Amniotic epithelial cell (primary cell): ENCODE measurements at places on chromosomes 13 and 19.
A peak's percentile ranks its signal among the peaks of the same experiment; 100 is the strongest.

DNA sequence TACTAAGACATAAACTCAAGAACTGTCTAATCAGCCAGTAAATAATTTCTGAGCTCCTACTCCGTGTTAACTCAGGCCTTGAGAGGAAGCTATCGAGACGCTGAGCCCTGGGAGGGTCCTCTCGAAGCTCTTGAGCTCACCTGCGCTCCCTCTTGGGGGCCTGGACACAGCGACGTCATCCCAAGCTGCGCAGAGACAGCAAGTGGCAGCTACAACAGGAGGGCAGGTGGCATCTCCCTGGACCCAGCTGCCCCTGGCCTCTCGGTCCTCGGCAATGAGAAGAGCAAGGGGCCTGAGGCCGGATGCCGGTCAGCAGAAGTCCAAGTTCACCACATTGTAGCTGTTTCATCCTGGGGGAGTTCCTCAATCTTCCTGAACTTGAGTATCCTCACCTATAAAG, 30.5 kb upstream of the TUBGCP3 start:
- no peak for DNase-seq

DNA sequence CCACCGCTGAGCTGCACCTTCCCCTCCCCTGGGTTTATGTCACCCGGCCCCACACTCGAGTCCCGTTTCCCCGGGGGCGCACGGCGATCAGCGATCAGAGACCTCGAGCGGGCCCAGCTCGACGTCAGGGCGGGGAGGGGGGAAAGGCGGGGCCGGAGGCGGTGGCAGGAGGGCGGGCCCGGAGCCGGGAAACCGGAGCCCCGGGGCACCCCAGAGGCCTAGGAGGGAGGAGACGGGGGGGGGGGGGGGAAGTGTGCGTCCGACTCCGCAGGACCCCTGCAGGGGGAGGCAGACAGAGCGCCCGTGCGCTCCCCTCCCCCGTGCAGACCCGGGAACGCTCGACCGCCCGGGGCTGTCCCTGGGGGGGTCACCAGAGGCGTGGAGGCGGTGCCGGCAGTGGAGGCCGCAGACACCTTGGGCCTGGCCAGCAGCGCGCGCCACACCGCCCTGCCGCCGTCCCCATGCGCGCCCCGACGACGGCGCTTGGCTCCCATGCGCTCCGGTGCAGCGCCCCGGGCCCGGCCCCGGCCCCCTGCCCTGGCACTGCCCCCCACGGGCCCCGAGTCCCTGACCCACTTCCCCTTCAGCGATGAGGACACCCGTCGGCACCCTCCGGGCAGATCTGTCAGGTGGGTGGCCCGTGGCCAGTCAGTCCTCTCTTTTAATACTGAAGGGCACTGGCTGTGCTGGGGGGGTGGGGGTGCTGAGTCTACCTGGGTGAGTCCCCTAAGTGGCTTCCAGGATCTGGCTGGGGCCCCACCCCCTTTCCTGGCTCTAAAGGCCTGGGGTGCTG, 11.8 kb downstream of the PDE4A start:
- no peak for DNase-seq

GRCh38 chr13:95267662-95268342, 33.4 kb downstream of the ABCC4 start:
- peak; percentile 74 for DNase-seq

GRCh38 chr19:1266129-1266915, 2.8 kb upstream of the CIRBP start:
- peak; percentile 74 for DNase-seq

DNA sequence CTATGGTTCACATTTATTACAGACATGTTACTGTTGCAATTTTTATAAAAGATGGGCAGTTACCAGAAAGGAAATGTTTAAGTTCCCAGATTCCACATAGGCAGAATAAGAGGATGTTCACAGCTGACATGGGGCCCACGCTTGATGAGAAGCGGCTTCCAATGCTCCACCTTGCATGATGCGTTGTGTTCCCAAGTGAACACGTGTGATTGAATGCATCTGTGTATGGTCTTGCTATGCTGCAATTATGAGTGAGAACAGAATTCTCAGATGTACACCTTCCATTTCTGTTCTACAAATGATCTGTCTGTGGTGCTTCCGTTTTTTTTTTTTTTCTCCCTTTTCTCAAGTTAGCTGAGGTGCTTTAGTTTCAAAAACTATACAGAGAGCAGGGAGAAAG, 15.5 kb downstream of the UPF3A start:
- DNase-seq, result no peak

GRCh38 chr13:76874479-76874878, 11.7 kb downstream of the KCTD12 start:
- DNase-seq, result no peak

- no peak for DNase-seq
Measured at GRCh38 chr19:3778899-3779723, 7.1 kb downstream of the MATK start.

DNA sequence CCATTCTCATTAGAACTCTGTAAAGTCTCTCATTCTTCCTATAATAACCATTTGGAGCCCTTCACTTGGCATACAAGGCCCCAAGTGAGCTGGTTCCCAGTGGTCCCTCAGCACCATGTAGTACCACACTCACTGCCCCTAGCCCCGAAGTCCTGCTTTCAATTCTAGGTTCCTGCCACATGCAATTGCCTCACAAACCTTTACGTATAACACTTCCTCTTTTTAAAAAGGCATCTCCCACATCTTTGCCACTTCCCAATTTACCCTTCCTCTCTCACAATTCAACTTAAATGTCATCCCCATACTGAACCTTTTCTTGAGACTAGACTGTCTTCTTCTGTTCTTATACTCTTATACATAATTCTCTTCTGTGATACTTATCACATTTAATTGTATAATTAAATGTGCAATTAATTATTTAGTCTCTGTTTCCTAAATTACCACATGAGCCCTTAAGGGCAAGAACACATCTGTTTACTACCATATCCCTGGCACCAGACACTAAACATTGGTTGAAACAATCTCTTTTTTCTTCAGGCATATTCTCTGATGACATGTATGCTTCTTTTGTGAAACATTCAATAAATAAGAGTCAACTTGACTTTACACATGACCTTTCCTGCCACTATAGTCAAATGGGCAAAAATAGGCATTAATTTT, 304.0 kb downstream of the SPRY2 start:
- DNase-seq, result no peak

- DNase-seq, result no peak
Measured at GRCh38 chr13:106029676-106030290, 505.7 kb downstream of the EFNB2 start.

DNA sequence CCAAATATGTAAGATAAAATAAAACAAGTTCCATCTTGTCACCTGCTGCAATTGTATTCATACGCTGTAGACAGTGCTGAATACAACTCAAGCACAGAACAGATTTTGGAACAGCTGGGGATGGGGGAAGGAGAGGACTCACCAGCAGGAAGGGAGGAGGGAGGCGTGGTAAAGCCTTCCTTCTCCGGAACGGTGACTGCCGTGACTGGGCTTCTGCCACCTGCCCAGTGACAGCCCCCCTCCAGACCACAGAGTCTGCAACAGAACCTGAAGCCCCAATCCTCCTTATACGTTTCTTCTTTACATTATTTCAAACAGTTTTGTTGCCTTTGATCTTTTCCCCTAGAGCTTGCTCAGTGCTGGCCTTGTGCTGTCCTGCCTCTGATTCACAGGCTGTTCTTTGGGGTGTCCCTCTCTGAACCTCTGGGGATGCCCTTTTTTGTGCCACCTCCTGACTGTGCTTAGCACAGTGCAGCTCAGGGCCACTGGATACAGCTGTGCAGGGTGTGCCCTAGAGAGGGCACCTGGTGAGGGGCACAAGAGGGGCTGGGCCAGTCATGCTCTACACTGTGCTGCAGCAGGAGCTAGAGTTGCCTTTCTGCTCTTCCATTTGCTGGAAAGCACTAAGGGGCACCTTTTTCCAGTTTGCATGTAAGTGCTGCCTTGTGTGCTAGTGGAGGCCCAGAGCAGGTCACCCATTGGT, 213.0 kb downstream of the ZIC5 start:
- DNase-seq, result no peak

GRCh38 chr19:38287604-38288003, 16.4 kb upstream of the C19orf33 start:
- no peak for DNase-seq

- peak; percentile 37 for DNase-seq
Measured at GRCh38 chr13:84896128-84896527, 903.1 kb downstream of the SLITRK6 start.

- no peak for DNase-seq
Measured at GRCh38 chr19:16585808-16586476, 13.7 kb upstream of the SLC35E1 start.

DNA sequence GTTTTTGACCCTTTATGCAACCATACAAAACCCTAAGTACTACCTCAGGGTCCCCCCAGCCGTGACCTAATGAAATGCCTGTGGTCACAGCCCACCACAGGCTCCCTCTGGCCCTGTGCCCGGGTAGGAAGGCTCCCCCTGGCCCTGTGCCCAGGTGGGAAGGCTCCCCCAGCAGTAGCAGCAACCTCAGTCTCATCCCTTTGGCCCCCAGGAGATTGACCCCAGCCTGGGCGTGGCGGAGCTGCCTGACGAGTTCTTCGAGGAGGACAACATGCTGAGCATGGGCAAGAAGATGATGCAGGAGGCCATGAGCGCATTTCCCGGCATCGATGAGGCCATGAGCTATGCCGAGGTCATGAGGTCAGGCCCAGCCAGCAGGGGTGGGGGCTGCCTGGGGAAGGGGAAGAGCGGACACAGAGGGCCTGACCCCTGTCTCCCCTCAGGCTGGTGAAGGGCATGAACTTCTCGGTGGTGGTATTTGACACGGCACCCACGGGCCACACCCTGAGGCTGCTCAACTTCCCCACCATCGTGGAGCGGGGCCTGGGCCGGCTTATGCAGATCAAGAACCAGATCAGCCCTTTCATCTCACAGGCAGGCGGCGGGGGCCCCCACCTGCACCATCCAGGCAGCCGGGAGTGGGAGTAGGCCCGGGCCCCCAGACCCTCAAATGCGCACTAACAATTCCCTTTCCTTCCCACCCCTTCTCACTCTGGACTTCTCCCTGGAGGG, 6.3 kb upstream of the BEST2 start:
- DNase-seq, result peak; percentile 67

GRCh38 chr13:33089311-33089710, 73.1 kb downstream of the KL start:
- DNase-seq, result no peak

DNA sequence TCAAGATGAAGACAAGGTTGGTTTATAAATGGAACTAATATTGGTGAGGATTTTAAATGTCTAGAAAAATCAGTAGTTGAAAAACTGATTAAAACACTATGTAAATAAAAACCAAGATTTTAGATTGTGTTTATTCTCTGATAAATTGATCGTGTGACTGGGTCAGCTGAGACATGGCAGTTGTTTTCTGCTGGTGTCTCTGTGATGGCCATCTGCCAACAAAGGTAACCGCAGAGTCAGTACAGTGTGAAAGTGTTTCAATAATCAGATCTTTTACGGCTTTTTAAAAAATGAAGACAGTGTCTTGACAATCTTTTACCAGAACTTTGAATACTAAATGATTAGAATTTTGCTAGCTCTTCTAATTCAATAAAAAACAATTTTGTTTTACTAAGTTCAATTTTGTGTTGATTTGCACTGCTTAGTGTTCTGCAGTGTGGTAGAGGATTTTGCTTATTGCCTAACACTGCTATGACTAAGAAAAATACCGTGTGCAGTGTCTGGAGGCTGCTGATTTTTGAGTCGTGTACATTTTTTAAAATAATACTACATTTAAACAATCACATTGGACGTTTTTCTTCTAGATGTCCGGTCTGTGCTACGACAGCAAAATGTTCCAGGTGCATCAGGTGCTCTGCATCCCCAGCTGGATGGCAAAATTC, 32.7 kb upstream of the GPR183 start:
- DNase-seq, result peak; percentile 82

DNA sequence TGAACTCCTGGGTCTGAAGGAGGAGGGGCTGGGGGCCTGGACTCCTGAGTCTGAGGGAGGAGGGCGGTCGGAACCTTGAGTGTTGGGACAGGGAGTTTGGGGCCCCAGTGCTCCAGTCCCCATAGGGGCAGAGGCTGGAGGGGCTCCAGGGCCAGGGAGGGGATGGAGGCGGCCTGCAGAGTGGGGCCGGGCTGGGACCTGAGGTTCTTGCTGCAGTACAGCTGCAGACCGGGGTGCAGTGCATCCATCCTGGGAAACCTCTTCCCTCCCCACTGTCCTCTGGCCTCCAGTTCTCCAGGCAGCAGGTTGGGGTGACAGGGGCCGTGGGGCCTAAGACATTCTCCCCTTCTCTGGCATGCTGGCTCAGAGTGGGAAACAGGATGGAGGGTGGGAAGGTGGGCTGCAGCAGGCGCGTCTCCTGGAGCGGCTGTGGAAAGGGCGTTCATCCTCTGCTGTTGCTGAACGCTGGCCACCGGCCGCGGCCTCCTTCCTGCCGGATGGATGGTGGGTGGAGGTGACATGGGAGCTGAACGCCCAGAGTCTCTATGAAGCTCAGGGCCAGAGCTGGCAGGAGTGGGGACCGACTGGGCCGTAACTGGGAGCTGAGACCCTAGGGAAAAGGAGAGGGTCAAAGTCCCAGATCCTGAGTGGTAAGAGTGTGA, 1.6 kb downstream of the BRSK1 start:
- DNase-seq, result no peak

DNA sequence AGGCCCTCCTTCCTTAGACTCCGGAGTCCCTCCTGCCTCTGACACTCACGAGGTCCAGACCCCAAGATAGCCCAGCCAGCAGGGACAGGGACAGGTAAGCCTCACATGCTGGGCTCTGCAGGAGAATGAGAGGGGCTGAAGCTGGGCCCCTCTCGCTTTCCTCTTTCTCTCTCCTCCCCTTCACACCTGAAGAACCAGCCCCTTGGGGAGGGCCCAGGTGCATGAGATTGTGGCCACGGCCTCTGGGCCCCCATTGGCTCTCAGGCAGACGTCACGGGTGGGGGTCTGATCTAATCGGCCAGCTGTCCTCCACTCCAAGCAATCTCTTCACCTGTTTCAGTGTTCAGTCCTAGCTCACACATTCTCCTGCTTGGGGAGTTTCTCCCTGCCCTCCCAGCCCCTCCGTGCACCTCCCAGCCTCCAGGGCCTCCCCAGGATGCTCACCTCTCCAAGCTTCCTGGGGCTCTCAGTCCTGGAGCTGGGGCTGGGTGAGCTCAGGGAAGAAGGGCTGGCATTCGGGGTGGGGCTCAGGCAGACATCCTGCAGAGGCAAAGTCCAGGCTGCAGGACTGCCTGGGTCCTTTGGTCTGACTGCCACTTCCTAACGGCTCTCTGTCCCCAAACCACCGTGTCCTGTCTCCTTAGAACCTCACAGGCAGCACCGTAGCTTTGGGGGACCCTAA, 2.8 kb downstream of the TMEM150B start:
- no peak for DNase-seq

- no peak for DNase-seq
Measured at GRCh38 chr13:111241006-111241755, 79.3 kb upstream of the TEX29 start.

GRCh38 chr13:37640499-37640898, 41.9 kb upstream of the POSTN start:
- peak; percentile 76 for DNase-seq

- peak; percentile 36 for DNase-seq
Measured at GRCh38 chr19:41364524-41365391, 809 bp upstream of the B9D2 start.

DNA sequence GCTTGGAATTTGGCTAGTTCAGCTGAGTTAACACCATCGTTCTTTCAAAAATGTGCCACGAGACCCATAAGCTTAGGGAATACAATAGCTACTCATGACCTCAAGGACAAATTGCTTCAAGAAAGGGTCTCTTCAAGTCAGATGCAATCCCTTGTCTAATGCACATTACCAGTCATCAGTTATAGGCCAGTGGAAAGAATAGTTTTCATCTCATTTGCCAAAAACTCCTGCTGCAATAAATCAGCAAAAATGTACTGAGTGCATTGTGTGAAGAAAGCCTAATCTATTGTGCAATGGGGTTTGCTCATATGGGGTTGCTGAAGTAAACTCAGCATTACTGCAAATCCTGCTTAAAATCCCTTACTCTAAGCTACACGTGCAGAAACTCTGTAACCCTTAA, 208.3 kb upstream of the NBEA start:
- peak; percentile 81 for DNase-seq
